ENCODE measurements at places on chromosomes 6 and 20. TPM values are rescaled to one million over a fixed set of nuclear protein-coding genes. Genes with fewer than 3 reads are reported as not detected.

DNA sequence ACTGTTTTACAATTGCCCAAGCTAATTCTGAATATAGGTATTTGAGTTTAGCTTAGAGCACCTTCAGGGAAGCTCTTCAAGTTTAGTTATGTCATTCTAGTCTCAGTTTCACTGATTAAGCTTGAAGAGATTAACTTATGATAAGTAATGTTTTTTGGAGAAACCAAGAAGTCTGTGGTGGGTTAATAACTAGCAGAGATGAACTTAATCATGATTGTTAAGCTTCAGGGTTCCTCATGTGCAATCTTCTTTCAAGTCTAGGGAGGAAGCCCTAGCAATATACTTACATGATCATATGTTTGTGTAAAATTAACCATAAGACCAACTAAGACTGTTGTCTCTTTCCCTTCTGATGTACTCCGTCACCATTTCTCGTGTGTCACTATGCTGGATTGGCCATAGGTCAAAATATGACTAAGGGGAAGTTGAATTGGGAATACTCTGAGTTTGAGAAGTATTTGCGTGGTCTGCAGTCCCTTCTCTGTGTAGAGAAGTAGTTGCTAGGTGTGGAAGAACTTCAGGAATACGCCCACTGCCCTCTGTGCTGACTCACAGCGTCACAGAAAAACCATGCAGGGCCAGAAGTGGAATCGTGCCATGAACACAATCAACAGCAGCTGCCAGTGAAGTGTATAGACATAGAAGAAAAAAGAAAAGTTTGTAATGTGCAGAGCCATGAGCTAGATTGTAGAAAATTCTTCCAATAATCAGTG is 88.3 kb downstream of the SH3BGRL2 start:
- DNase-seq = no peak

DNA sequence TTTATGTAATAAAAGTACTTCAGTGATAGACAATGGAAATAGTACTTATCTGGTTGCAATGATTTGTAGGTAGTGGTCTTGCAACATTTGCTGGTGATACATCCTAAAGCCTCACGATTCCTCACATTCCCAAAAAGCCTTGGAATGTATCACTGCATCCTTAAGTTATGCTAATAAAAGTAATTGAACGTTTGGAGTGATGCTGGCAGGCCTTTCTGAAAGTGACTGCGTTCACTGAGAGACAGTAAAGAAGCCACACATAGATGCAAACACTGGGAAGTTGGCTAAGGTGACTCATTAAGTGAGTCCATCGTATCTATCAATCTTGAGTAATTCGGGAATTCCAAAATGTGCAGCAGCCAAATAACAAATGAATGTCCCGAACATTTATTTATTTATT is 444.1 kb upstream of the SOX4 start:
- no peak for DNase-seq

DNA sequence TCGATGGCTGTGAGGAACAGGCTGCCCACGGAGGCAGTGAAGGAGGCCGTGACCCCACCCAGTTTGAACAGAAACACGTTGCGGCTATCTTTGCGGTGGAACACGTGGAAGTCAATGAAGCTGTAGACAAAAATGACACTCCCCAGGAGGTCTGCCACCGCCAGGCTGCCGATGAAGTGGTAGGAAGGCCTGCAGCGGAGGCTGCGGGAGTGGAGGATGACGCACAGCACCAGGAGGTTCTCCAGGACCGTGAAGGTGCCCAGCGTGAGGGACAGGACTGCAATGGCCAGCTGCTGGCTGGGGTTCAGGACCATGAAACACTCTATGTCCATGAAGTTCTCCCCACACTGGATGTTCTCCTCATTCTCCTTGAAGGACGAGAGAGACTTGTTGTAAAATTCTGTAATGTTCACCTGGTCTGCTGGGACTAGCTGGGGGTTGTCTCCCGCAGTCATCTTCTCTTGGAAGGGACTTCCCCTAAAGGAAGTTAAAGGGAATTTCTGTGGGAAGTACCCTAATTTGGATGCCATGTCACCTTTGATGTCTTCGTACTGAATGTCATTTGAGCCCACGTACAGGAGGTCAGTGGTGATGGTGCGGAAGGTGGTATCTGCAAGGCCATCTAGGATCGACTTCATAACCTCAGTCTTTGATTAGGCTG is 21.4 kb downstream of the CNR1 start:
- no peak for DNase-seq

DNA sequence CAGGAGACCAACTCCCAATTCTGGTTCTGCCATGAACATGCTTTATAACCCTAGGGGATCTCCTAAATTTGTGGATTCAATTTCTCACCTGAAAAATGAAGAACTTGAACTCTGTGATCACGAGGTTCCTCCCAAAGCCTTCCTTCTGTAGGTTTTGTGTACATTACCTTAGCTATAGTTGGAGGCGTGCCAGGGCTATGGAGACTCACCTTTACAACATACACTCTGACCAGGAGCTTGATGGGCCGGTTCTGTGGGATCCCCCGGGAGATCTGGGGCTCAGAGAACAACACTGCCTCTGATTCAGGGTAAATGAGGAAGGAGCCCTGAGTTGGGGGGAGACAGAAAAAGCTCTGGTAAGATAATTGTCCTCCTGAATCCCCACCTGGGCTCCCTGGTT is 34.1 kb downstream of the ERGIC3 start:
- DNase-seq = no peak

GRCh38 chr6:160238278-160238711 is 20.3 kb downstream of the SLC22A2 start:
- no peak for DNase-seq

DNA sequence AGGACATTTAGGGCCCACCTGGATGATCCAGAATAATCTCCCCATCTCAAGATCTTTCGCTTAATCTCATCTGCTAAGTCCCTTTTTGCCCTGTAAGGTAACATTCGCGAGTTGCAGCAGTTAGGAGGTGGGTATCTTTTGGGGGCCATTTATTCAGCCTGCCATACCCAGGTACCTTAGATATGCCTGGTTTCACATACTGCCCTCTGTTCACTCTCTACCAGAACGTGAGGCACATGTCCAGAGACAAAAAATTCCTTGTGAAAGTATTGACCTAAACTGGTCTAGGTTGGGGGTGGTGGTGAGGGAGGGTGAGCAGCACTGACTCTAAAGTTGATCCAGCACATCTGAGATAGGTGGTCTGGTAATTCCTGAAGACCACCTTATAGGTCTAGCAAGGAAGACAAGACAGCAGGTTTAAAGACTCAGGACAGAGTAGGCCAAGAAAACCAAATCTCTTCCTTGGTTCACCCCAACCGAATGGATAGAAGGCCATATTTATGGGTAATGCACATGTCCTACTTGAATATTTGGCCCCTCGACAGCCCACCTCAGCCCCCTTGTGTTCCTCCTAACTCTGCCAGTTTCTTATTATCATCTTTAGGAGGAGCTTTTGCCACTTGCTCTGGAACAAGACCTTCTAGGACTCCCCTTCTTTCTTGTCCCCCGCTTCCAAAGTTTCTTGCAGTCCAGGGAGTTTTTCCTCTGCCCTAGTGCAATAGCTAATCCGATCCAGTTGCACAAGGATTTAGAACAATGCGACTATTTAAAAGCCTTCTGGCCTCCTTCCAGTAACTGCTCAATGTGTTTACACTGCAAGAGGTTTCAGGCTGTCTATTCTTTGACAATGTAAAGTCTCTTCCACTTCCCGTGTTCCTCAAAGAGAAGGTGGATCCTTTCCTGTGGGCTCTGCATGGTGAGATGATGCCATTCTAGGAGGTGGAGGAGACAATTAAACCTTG is 213.0 kb upstream of the LAMP5 start:
- no peak for DNase-seq

- no peak for DNase-seq
Observed at GRCh38 chr6:140346428-140346827, 972.0 kb upstream of the CITED2 start.

The SFTA2 gene
- total RNA-seq = not detected

DNA sequence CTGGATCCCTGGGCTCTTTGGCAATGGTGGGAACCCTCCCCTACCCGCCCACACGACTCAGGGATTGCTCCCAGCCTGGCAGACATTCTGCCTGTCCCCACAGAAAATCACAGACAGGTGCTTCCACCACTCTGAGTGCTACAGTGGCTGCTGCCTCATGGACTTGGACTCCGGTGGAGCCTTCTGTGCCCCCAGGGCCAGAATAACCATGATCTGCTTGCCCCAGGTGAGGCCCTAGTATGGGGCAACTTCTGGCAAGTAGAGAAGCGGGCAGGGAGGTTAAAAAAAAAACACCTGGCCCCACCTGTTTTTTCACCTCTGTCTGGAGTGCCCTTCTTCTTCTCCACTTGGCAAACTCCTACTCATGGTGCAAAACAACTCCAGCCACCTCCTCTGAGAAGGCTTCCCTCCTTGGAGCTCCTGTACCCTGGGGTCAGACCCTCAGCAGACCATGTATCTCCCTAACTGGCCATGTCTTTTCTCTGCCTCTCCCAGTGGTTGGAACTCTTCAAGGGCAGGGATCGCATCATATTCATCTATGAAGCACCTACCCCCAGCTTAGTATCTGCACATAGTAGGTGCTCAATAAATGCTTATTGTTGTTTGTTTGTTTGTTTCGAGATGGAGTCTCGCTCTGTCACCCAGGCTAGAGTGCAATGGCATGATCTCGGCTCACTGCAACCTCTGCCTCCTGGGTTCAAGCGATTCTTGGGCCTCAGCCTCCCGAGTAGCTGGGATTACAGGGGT is 1.1 kb downstream of the CLPSL2 start:
- no peak for DNase-seq

All from activated B cell treated with CpG ODN at 0.5 μM for 24 hours (primary cell).